ENCODE measurements at places on chromosomes 4 and X.

- DNase-seq = no peak
Measured at GRCh38 chr4:7111441-7111840, 43.6 kb upstream of the GRPEL1 start.

DNA sequence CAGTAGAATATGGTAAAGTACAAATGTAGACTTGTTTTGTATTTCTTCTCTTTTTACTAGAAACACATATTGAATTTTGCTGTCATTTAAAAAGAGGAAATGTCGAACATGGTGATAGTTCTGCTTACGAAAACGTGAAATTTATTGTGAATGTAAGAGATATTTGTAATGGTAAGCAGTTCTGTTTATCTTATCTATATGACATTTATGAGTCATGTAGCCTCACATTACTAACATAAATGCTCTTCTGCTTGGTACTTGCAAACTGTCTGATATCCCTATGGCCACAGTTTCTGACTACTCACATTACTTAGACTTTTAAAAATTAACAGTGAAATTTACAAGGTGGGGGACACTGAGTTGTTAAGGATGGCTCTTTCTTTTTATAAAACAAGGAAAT lies 57.9 kb downstream of the PASD1 start:
- no peak for DNase-seq

DNA sequence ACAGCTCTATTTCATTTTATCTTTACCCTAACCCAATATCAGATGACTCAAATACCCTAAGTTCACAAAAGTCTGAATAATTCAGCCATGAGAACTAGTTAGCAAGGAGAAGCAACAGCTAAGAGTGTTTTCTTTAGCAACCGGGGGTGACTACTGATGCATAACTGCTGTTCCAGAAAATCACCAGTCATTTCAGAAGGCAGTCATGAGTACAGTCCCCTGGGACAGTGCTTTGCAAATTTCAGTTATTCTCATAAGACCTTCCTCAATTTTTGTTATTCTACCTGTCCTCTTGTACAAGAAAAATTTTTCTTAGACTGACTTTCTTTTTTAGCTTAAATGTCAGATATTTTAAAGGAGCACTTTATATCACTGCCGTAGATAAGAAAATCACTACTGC lies 16.4 kb downstream of the BANK1 start:
- peak; percentile 23 for DNase-seq

DNA sequence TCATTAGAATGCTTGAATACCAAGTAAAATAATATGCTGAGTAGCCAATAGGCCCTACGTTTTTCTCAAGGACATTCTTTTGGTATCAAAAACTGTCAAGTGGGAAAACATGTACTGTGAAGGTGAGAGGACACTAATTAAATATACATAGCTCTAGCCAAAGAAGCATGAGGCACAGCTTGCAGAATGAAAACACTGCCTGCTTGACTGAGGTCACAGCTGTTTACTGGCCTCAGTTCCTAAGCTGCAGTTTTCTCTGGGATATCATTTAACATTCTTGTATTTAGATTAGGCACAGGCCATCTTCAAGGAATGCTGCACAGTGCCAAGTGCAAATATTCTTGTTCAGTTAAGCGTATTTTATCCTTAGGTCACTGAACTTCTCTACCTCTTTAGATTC lies 78.6 kb downstream of the NAP1L3 start:
- DNase-seq = no peak

DNA sequence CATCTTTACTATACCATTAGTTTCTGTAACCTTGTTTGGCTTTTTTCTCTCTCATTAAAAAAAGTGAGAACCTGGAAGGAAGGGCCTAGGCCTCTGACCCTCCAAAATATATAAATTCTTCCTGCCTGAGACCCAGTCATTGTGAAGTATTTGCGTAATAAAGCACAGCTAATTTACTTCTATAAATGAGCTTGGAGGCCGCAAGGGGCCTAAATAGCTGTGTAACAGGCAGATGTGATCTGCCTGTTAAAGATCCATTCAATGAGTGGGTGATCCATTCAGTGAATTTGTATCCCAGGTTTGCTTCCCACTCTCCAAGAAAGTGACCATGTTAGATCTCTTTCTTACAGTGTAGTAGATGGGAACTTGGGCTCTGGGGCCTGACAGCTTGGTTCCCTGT lies 595 bp upstream of the PYURF start:
- DNase-seq = no peak

DNA sequence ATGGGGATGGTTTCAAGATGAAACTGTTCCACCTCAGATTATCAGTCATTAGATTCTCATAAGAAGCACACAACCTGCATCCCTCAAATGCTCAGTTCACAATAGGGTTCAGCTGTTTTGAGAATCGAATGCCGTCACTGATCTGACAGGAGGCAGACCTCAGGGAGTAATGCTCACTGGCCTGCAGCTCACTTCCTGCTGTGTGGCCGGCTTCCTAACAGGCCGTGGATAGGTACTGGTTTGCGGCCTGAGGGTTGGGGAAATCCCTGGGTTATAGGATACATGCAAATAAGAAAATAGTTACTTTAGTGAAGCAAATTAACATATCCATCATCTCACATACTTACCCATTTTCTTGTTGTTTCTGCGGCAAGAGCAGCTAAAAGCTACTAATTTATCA lies 160.4 kb downstream of the MAD2L1 start:
- no peak for DNase-seq

DNA sequence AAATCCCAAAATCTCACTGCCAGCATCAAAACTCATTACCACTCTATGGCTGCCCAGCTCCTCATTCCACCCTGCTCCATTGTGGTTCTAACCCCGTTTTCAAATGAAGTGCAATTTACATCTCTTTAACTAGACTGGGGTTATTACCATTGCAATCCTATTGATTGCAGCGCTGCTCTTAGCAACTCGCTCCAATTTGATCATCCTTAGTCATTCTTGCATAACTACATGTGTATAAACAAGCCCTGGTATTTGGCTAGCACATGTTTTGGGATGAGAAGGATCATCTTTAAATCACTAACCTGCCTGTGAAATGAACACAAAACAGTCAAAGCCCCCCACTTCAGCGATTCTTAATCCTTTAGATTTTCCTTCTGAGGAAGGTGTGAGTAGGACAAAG lies 340.1 kb upstream of the PPARGC1A start:
- no peak for DNase-seq

DNA sequence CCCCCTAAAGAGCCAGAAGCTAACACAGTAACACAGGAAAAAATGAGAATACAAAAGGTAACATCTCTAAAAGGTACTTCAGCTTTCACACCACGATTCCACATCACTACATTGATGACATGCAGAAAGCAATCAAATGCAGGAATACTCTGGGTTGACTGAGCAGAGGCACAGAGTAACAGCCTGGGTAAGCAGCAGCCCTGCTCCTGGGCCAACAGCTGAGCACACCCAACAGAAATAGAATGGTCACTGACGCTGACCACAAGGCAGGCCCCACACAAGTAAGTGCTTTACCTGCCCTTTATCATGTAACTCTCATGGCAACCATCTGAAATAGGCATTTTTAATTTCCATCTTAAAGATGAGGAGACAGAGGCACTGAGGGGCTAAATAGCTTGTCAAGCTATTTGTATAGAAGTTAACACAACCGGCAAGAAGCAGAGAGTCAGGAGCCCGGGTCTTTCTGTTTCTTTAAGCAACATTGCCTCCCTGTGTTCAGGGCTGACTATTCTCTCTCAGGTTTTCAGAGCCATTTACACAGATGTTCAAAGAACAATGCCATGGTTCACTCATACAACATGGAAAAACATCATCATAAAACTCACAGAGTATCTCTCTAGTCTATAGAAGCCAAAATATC lies 168.9 kb downstream of the ZNF674 start:
- DNase-seq = peak; percentile 80

DNA sequence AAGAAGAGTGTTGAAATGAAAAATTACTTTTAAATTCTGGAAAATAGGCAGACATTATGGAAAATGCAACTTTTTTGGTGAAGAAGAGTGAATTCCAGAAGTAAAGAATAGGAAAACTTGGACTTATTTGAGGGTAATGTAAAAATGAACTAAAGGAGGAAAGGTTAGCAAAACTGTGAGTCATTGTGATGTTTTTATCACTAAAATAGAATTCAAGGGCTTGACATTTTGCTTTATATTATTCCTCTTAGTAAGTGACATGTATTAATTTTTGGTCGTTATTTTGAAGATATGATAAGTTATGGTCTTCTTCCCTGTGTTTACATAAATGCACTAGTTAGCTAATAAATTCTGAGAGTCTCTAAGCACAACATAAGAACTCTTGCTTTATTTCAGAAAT lies 390.9 kb downstream of the FAT4 start:
- DNase-seq = no peak

DNA sequence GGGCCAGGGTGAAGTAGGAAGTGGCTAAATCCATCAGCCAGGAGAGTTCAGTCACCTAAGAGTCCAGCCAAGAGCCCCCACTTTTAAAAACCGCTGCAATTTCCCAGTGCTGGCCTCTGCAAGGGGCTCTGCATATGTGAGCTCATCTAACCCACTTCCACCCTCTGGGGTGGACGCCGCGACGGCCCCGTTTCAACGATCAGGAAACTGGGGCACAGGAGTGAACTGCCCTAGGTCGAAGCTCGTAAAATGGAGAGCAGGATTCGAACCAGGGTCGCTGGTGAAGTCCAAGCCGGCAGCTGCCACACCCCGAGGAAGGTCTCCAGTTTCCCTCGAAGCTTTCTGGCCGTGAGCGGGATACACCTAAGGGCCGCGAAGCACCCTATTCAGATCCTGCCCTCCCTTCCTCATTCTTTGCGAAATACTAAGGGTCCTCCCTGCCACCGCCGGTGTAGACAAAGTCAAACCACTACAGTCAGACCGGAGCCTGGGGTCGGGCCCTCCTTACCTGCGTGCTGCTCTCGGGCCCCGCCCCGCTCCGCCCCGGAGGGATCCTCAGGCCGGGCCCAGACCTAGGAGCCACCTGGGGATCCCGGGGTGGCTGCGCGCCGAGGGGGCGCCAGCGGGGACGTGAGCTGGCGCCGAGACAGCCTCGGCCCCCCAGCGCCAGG lies 446 bp downstream of the EVC2 start:
- DNase-seq = no peak

- DNase-seq = no peak
Measured at GRCh38 chr4:60259781-60260180, 940.3 kb upstream of the ADGRL3 start.

- DNase-seq = no peak
Measured at GRCh38 chrX:45324941-45325340, 124.3 kb upstream of the DIPK2B start.

GRCh38 chr4:39626261-39626660 lies 12.4 kb downstream of the SMIM14 start:
- peak; percentile 55 for DNase-seq

GRCh38 chr4:124565371-124565770 lies 147.2 kb downstream of the ANKRD50 start:
- no peak for DNase-seq

- peak; percentile 77 for DNase-seq
Measured at GRCh38 chrX:39936886-39937770, 160.6 kb downstream of the BCOR start.

GRCh38 chr4:139018501-139018900 lies 2.9 kb downstream of the NOCT start:
- no peak for DNase-seq

DNA sequence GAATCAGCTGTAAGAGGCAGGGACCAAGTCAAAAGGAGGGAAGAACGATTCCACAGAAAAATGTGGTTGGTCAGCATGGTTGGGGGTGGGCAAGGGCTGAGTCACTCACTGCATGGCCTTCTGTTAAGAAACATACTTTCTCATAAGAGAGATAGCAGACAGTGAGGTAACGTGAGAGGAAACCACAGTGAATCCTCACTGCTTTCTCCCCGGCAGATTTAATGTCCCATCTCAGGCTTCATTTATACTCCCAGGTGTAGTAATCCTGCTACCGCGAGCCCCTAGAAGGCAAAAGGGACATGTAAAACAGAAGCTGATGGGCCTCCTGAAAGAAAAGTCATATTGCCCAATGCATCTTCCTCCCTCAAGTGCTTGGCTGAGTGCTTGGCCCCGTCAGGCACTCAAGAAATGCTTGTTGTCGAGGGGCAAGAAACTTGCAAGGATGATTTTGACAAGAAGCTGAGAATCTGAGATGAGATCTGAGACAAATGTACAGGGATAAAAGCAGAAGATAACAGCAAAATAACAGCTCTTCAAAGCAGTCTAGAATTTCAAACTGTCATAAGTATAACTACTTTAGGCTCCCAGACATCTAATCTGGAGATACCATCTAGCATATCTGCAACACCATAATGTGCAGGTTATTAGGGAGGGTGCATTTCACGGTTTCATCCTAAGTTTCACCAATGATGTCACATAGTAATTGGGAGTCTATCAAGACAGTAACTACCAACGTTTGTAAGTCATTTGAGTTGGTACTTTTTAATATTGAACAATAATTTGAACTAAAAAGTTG lies 40.2 kb downstream of the SH3KBP1 start:
- peak; percentile 69 for DNase-seq

DNA sequence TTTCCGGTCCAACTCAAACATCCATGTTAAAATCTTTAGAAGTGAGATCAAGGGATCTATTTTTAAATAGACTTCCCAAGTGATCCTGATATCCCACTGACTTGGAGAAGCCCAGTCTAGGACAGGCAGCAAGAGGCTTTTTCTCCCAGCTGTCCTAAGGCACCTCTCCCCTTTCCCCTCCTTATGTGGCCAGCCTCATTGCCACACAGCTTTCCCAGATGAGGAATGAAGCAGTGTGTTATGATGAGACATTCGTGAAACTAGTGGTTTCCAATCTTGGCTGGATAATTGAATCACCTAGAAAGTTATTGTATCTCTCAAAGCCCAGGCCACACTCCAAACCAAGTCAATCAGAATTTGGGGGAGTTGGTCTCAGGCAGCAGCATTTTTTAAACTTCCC lies 16.8 kb upstream of the HSD17B13 start:
- DNase-seq = no peak

- no peak for DNase-seq
Measured at GRCh38 chrX:54030329-54030728, 13.9 kb downstream of the PHF8 start.

DNA sequence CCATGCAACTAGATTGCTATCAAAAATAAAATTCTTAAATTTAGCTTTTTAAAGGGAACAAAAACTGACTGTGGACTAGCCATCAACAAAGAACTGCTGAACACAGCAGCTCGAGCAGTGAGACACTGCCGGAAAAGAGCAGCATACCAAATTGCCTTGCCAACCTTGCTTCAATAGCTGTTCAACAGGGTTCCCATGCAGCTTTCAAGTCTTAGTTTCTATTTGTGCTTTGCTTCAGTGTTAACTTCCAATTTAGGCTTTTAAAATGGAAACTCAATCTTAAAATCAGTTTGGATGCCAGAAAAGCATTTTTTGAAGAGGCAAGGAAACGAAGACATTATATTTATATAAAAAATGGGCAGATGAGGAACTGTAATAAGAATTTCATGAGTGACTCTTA lies 463.4 kb upstream of the MAGEB18 start:
- DNase-seq = no peak

- DNase-seq = no peak
Measured at GRCh38 chr4:186557486-186557885, 2.1 kb upstream of the MTNR1A start.

DNA sequence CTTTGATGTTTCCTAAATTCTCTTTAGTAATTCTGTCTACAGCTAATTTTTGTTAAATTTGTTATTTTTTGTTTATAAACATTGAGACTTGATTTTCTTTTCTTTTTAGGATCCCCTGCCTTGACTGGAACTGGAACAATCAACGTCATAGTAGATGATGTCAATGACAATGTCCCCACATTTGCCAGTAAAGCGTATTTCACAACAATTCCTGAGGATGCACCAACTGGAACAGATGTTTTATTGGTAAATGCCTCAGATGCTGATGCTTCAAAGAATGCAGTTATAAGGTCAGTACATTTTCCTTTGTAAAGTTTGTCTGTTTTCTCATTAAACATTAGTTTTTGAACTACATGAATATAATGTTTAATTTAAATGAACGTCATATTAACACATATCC lies 119.4 kb downstream of the FAT4 start:
- DNase-seq = no peak

Data from KBM-7 (cell line).